ENCODE measurements at places on chromosomes 7 and 10. TPM values are rescaled to one million over a fixed set of nuclear protein-coding genes. Genes with fewer than 3 reads are reported as not detected.

JAZF1 gene
- total RNA-seq, result 1.2 TPM

UNCX gene
- total RNA-seq, result not detected

OR13A1 gene
- under 0.01 TPM for total RNA-seq

RNF148 gene
- total RNA-seq, result not detected

TAS2R41 gene
- total RNA-seq, result not detected

Measured in tracheal epithelial cell (primary cell).